Immature natural killer cell (primary cell): ENCODE measurements at places on chromosomes 7 and 10.

DNA sequence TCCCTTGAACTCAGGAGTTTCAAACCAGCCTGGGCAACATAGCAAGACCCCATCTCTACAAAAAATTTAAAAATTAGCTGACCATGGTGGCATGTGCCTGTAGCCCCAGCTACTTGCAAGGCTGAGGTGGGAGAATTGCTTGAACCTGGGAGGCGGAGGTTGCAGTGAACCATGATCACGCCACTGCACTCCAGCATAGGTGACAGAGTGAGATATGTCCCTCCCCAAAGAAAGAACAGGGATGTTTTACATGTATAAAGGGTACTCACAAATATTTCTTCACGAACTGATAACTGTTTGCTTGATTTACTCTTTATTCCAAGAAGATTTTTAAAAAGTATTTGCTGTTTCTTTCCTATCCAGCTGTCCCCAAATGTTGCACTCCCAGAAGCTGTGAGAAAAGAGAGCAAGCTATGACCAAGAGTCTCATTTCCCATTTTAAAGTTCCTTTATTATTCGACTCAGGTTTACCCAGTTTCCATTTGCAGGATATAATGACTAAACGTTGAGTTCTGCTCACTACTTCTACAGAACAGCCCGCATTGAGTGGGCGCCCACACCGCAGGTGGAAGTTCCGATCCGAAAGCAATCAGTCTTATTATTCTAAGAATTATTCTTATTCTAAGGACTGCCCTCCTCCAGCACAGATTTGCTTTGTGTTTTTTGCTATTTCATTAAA is 90.7 kb downstream of the APBB1IP start:
- no peak for DNase-seq

GRCh38 chr10:52779541-52780390 is 7.2 kb upstream of the MBL2 start:
- DNase-seq, result peak; percentile 19

- DNase-seq, result no peak
Measured at GRCh38 chr7:157674027-157674714, 337.4 kb downstream of the DNAJB6 start.

- DNase-seq, result no peak
Measured at GRCh38 chr10:62618054-62618453, 186.5 kb upstream of the ADO start.

DNA sequence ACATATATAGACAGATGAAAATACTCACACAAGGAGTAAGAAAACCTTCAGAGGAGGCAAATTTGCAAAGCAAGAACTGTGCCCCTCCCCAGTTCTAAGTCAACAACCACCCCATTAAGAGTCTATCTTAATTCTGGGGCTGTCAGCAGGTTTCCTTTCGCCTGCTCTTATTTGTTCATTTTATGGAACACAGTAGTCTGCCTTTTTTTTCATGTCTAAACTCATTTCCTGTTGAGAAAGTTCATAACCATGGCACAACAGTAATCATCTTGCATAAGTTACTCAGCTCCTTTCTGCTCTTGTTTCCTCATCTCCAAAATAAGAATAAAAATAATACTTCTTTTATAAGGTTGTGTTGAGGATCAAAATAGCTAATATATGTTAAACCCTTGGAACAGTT is 25.8 kb upstream of the AMPH start:
- no peak for DNase-seq

- no peak for DNase-seq
Measured at GRCh38 chr7:20607216-20607615, 8.3 kb upstream of the ABCB5 start.

- no peak for DNase-seq
Measured at GRCh38 chr10:96275685-96276418, 4.5 kb upstream of the BLNK start.

- DNase-seq, result no peak
Measured at GRCh38 chr7:55043691-55044370, 25.0 kb downstream of the EGFR start.

DNA sequence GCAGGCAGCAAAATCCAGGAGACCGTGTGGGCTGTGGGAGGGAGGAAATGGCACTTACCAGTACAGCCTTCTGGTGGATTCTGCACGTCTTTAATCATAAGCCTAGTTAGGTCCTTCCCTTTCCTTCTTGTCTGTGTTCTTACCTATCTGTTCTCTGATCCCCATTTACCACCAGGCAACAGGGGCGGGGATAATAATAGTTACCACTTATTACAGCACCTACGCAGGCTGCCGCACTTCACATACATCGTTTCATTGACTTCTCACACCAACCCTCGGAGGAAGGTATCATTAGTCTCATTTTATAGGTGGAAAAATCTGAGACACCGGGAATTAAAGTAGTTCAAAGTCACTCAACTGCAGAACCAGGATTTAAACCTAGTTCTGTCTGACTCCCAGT is 4.5 kb upstream of the EPHA1 start:
- no peak for DNase-seq

DNA sequence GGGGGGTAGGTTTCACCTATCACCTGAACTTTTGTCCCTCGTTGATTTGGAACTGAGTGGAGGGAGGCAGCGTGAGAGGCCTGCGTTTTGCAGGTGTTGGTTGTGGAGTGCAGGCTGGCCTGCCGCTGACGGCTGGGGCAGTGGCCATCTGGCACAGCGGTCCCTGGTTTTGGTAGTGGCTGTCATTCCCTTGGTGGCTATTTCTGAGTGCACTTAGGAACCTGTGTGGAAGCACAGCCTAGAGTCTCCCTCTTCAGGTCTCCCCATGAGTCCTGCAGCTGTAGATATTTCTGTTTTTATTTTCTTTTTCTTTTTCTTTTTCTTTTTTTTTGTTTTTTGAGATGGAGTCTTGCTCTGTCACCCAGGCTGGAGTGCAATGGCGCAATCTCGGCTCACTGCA is 129.2 kb downstream of the CUL2 start:
- DNase-seq, result no peak

DNA sequence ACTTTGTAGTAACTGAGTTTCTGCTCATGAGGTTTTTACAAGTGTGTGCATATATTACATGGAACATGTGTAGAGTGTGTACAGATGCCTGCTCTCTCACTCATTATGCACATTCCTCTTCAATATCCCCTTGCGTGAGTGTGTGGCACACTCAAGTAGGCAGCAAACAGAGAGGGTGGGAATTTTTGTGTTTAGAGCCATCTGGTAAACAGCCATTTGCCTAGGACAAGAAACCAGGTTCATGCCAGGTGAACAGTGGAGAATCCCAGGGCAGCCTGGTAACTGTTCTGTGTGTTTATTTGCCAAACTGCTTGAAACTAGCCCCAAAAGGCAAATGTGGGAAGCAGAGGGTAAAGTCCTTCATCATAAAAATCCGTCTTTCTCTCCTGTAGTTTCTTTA is 19.9 kb downstream of the FBXW4 start:
- no peak for DNase-seq

DNA sequence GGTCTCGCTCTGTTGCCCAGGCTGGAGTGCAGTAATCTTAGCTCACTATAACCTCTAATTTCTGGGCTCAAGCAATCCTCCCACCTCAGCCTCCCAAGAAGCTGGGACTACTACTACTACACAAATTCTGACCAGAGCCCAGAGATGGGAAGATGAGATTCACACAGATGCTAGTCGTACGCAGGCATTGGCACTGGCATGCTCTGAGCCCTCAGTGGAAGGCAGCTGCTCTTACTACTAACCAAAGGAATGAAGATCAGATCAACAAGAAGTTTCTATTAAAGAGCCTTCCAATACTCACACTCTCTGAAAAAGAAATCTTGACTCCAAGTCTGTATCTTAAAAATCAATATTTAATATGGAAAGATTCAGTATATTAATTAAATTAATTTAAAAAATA is 10.7 kb downstream of the GDF2 start:
- no peak for DNase-seq

- DNase-seq, result no peak
Measured at GRCh38 chr7:119647286-119647685, 625.7 kb upstream of the KCND2 start.

- no peak for DNase-seq
Measured at GRCh38 chr7:17849504-17849903, 90.8 kb downstream of the SNX13 start.

DNA sequence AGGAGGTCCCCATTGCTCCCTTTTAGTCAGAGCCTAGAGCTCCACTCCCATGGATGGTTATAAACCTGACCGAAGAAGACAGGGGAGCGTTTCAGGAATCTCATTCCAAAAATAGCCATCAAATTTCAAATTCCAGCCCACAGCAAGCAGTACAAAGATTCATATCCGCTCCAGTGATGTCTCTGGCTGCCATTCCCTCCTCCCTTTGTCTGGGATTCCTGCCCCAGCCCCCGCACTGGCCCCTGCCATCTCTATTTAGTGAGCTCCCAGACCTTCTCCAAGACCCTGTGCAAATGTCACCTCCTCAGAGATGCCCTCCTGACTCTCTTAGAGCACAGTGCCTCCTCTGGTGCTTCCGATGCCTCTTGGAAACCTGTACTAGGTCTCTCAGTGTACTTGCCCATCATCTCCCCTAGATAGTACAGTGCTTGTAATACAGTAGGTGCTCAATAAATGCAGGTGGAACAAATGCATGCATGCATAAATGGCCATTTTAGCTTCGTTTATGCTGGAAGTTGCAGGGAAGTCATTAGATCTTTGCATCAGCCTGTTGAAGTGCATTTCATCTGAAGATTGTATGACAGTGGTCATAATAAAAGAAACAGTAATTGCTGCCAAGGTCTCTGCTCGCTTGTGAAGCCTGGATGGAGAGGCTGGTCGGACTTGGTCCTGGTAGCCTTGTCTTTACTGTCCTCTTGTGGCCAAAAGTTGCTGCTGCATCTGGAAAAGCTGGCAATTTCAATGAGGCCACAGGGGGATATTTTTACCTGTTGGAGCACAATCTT is 32.0 kb upstream of the HABP2 start:
- DNase-seq, result no peak

DNA sequence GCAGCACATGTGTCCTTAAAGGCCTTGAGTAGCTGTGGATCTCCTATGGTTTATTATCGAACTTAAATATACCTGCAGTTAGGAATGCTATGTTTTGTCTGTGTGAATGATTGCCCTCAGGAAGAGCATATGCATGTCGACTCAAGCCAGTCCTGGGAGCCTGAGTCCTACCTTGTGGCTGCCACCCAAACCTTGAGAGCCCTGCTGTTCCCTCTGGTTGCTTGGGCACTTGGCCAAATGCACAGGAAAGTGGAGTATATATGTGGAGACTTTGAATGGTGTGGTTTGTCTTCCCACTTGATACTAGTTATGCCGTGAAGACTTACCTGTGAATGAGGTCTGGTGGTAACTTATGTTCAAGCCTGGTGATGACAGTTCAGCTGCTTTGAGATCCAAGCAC is 409.8 kb downstream of the LRMDA start:
- DNase-seq, result no peak

- DNase-seq, result no peak
Measured at GRCh38 chr7:150959739-150960734, 18.1 kb downstream of the KCNH2 start.

GRCh38 chr10:21314111-21314626 is 211.3 kb downstream of the SKIDA1 start:
- no peak for DNase-seq

- no peak for DNase-seq
Measured at GRCh38 chr7:13077466-13077865, 390.0 kb downstream of the ARL4A start.

DNA sequence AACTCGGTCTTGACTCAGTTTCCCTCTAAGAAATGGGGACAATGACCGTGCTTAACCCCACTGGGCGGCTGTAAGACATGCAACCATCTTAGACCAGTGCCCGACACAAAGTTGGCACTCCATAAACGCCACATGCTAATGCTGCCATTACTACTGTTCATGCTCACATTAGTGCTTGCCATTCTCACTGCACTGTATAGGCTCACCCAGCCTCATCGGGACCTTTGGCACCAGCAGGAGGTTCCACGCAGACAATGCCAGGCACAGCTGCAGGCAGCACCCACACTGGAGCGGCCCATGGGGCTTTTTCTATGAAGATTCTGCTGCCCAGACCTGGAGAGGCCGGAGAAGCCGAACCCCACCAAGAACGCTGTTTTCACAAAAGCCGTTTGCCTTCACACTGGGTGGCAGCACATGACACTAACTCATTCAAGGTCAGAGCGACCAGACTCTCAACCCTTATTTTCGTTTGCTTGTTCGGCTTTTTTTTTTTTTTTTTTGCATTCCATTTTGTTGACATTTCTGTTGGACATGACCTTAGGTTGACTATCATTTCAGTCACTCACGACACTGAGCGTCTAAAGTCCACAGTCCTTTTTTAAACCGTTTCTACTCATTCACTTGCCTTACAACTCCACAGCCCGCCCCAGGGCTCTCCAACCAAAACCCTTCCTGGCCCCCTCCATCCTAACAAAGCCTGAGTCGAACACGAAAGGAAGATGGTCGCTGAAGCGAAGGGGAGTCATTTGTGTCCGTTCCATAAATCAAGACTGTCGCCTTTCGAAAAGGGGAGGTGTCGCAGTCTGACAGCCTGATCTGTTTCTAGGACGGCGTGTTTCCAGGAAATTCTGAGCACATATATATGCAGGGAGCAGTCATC is 124.4 kb upstream of the RNF32 start:
- no peak for DNase-seq

- no peak for DNase-seq
Measured at GRCh38 chr10:13767676-13768178, 181.0 kb downstream of the PRPF18 start.

DNA sequence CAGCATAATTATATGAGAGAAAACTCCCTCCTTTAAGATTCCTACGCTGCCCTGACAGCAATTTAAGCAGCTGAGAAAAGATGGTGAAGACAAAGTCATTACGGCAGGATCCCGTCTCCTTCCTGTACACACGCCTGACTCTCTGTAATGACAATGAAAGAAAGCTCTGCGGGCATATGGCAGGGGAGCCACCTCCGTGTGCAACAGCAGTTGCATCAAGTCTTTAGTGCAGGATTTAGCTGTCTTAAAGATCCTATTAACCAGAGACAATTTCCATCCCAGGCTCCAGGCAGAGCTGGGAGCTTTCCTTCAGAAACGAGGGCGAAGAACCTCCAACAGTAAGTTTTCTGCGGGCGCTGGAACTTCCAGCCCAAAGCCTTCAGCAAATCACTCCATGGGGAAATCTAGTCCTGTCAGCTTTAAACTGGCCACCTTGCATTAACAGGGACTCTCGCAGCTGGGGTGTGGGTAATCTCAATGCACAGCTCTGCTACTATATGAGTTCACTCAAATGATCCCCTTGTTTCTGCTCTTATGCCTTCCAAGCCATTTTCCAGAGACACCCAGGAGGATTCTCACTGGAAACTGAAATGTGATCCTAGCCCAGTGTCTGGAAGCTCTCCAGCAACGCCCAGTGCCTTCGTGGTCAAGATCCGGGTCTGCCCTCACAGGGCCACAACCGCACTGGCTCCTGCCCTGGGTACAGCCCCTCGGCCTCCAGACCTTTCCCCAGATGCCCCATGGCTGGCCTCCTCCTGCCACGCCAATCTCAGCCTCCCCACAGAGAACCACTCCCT is 74.9 kb downstream of the CTBP2 start:
- no peak for DNase-seq

DNA sequence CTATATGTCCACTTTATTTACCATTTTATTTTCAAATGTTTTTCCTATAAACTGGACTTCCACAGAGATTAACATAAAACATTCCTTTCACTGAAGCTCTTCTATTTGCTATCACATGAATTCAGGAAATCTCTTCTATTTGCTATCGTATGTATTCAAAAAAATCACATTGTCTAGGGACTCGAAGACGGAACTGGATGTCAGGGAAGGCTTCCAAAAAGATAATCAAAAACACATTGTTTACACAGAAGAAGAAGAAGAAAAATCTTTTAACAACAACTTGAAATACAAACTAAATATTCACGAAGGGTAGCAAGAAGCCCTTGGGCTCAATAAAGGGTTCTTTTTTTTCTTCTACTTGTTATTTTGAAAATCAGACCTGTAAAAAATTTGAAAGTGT is 426.1 kb upstream of the LRRN3 start:
- no peak for DNase-seq

- DNase-seq, result no peak
Measured at GRCh38 chr10:99374526-99374925, 45.4 kb downstream of the CNNM1 start.
